ENCODE measurements at places on chromosomes 16 and 17.

DNA sequence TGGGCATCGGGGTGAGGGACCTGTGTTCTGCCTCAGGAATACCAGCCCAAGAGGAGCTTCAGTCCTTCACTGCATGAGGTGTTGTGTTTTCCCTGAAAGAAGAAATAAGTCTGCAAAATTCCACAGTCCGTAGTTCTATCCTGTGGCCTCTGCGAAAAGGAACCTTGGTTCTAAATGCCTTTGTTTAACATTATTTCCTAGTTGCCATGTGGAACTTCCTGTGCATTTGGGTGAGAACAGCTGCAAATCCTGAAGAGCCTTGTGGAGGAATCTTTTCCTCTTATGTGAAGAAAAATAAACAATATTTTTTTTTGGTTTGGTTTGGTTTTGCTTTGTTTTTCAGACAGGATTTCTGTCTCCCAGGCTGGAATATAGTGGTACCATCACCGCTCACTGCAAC is 9.8 kb downstream of the PSKH1 start:
- DNase-seq, result no peak

- peak; percentile 85 for DNase-seq
Observed at GRCh38 chr16:57938936-57939871, 31.7 kb downstream of the CNGB1 start.

DNA sequence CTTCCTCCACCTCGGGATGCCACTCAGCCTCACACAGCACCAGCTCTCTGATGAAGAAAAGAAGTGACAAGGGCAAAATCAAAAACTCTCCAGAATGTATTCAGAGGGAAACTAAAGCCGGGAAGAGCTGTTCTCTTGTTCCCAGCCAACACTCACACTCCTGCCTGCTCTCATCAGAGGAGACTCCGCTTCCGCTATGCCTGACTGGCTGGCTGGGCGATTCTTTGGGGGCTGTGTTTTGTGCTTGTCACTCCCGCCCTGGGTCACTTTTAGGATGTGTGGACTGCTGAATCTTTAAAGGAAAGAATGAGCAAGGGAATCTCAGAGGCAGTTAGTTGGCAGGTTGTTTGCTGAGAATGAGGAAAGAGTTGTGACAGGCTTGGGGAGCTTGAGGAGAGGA is 54.6 kb upstream of the TBX2 start:
- DNase-seq, result no peak

- no peak for DNase-seq
Observed at GRCh38 chr16:81502396-81503070, 57.9 kb downstream of the CMIP start.

DNA sequence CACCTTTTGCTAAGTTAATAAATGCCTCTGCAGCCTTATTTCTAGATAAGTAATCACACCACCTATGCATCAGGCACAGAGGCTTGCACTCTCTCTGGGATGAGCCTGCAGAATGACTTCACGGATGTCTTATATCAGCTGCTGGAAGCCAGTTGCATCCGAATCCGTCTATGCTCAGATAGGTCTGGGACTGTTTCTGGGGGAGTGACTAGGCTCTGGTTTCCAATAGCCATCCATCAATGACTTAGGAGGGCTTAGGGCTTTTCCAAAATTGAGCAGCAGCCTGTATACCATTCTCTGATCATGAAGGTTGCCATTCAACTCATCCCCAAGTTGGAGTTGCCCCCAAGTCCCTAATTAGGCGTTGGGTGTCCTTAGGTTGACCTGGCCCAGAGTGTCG is 113.3 kb upstream of the ERCC4 start:
- DNase-seq, result no peak

- no peak for DNase-seq
Observed at GRCh38 chr17:46120078-46120477, 73.2 kb downstream of the KANSL1 start.

- DNase-seq, result no peak
Observed at GRCh38 chr16:69087161-69087581, 18.3 kb upstream of the HAS3 start.

GRCh38 chr17:72946696-72947095 is 145.8 kb downstream of the SLC39A11 start:
- no peak for DNase-seq

- DNase-seq, result peak; percentile 43
Observed at GRCh38 chr17:50863221-50863843, 2.8 kb downstream of the TOB1 start.

DNA sequence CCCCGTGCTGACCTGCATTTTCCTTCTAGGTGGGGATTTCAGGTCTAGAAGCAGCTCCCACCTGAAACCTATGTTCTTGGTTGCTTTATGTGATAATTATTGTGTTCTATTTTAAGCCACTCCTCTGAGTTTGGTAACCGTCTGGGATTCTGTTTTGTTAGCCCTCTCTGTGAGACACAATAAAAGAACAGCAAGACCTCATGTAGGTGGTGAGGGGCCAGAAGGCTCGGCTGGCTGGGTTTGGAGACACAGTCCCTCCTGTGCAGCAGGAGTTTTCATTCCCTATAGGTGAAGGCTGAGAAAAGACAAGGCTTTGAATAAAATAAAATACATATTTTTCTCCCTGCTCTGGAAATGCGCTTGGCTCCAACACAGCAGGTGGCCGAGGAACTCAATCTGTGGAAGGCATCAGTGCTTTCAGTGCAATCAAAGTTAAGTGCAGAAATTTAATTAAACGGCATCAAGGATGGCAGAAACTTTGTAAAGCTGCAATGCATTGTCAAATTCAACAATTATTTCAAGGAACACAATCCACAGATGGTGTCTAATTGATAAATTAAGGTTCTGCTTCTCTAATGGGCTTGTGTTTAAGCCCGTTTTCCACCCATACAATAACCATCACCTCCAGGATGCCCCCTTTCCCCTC is 107.8 kb downstream of the MSI2 start:
- no peak for DNase-seq

DNA sequence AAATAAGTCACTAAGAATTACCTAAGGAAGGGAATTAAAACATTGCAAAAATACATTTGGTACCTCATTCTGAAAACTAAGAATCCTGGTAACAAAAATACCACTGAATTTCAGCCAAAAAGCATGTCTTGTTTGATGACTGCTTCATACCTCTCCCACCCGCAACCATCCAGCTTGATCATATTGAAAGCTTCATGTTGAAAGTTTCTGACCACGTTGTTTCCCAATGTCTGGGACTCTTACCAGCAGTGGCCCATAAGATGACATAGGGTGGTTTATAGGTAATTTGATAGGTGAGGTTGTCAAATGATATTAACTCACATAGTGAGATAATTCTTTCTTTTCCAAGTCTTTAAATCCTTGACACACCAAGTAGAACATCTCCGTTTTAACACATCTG is 139.3 kb downstream of the CDH11 start:
- peak; percentile 37 for DNase-seq

DNA sequence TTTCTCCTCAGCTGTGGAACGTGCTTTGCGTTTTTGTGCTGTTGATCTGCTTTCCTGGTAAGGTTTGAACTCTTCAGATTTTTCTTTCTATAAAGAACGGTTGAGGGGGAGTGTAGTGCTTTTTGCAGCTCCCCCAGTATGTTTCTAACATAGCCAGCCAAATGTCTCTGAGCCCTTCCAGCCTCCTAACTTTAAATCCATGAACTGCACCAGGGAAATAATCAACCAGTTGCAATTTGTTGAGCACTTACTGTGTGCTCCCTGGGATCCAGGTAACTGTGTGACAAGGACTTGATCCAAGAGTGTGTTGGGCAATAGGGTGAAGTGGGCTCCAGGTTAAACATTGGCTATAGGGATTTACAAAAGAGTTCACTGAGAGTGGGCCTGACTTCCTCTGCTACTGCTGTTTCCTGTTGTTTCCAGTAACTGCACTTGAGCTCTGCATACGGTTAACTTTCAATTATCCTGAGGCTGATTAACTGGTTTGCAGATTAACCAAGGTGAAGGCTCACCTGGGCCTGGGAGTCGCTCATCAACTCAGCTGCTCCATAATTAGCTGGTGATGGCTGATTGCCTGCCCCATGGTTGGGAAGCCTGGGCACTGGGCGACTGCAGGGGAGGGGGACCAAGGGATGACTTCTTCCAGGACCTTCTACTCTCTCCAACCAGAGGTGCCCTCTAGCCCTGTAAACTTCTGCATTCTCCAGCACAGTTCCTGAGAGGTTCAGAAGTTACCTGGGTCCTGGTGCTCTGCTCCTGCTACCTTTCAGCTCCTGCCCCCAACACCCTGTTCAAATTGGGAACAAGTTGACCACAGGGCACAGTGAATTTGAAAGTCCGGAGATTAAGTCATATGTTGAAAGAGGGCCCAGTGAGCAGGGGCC is 19.5 kb downstream of the HLF start:
- no peak for DNase-seq

- peak; percentile 52 for DNase-seq
Observed at GRCh38 chr17:28755486-28755885, 11.7 kb downstream of the TRAF4 start.

- DNase-seq, result no peak
Observed at GRCh38 chr16:15961571-15962090, 12.2 kb downstream of the ABCC1 start.

DNA sequence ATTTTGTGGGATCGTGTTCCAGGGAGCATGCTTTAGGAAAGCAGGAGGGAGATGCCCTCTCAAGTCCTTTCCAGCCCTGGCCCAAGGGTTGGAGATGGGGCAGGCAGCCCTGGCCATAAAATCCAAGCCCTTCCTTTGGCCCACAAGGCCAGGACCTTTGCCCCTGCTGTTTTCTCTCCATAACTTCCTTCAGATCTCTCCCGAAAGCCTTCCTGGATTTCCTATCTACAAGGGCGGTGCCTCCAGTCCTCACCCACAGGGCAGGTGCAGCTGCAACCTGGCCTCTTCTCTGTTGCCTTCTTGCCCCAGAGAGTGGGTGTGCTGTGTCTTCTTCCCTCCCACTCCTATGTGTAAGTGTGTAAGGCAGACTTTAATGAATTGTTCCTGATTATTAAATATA is 8.5 kb upstream of the PDP2 start:
- no peak for DNase-seq

GRCh38 chr16:86258713-86259112 is 251.6 kb upstream of the FOXF1 start:
- peak; percentile 48 for DNase-seq

DNA sequence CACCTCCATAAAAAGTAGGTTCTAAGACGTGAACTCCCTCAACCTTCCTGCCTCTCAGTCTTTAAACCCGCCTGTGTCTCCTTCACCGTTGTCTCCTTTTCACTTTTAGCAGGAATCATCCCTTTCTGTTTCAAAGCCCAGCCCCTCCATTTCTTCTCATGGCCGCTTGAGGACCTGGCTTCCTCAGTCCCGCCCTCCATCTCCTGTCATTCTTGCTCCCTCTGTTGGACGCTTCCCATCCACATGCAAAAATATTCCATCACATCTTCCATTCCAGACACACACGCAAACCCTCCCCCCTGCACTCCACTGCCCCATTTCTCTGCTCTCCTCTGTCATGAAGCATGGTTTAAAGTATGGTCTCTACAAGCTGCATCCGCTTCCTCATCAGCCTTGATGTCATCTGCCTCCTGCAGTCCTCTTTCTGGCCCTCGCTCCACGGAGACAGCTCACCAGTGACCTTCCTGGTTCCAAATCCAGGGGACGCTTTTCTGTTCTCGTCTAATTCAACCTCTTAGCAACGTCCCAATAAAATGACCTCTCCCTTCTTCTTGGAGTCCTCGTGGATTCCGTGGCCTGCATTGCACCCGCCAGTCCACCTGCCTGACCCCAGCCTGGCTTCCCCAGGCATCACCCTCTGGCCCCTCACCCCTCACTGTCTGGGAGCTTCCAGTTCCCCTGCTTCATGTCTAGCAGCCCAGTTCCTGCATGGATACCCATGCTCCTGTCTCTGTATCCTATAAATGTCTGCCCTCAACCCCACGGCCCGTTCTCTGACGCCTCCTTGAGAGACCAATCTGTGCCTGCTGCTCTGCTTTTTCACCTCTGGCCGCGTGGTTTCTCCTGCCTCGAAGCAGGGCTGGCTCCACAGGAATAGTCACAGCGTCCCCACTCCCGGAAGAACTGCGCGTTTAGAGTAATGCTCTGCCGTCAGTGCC is 26.2 kb downstream of the ANKRD40 start:
- peak; percentile 89 for DNase-seq

- no peak for DNase-seq
Observed at GRCh38 chr17:3502466-3502865, 26.7 kb downstream of the ASPA start.

DNA sequence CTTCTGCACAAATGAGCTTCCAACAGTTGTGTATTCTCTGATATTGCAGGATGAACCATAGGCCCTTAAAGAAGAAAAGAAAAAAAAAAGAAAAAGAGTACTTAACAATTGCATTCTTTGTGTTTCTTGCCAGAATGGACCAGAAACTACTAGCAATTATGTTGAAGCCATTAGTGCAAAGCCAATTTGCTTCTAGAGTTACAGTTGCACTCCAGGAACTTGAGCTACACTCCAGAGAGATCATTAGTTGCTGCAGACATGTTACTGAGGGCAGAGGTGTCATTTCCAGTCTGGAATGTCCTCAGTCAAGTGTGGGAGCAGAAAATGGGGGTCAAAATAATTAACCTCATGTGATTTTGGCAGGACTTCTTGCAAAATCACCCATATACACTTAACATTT is 85.6 kb upstream of the CCL2 start:
- DNase-seq, result no peak

DNA sequence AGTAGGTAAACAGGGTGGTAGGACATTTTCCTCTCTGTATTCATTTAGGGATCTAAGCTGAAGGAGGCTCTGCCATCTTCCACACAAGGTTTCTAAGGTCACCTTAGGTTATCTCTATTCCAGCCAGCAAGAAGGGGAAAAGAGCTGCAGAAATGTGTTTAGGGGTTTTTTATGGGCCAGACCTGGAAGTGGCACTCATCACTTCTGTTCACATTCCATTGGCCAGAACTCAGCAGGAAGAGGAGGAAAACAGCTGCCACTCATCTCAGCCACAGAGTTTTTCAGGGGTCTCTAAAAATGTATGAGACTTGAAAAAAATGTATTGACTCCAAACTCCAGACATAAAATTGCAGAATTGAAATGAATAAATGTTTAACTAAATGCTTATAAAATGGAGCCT is 65.8 kb downstream of the FTO start:
- no peak for DNase-seq

DNA sequence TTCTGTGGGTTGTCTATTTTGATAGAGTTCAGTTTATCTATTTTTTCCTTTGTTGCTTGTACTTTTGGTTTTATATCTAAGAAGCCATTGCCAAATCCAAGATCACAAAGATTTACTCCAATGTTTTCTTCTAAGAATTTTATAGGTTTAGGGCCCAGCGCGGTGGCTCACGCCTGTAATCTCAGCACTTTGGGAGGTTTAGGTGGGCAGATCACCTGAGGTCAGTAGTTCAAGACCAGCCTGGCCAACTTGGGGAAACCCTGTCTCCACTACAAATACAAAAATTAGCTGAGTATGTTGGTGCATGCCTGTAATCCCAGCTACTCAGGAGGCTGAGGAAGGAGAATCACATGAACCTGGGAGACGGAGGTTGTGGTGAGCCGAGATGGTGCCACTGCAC is 13.7 kb upstream of the ITGA3 start:
- DNase-seq, result no peak

DNA sequence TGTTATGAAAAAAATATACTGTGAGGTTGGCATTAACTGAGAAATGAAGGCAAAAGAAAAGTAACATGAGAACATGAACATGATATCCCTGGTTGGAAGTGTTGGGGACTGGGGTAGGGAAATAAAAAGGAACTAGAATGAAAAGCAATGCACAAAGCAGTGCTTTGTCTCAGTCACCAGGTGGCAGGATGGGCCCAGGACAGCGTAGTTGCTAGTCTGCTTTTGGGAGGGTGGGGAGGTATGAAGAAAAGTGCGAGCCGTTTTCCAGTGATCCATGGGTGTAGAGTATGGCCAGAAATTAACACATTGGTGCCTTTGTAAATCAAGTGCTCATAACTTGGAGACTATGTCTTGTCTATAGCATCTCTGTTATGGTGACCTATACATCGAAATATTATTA is 662.5 kb upstream of the SALL1 start:
- DNase-seq, result no peak

- DNase-seq, result no peak
Observed at GRCh38 chr17:42476411-42476810, 17.7 kb downstream of the ATP6V0A1 start.

All from EH (cell line).